H54 (cell line): ENCODE measurements at places on chromosomes 13 and 19.
A peak's percentile ranks its signal among the peaks of the same experiment; 100 is the strongest.

DNA sequence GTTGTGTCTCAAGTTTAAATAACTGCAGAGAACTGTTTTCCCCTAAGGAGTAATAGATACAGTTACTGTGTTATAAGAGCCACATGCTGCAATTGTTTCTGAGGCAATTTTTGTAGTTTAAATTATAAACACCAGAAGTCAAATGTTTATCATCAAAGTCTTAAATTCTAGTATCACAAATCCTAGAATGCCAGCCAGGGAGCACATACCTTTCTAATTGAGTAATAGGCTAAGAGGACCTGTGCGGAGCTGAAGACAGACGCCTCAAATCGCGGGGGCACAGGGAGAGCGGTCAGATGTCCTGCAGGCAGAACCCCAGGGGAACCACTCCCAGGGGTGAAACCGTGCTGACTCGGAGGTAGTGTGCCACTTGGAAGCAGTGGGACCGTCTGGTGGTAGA, 65.2 kb upstream of the TNFRSF19 start:
- DNase-seq: no peak

GRCh38 chr13:79258489-79258888, 147.6 kb downstream of the RBM26 start:
- no peak for DNase-seq

- DNase-seq: no peak
Observed at GRCh38 chr19:39110263-39110967, 15.2 kb upstream of the PAK4 start.

GRCh38 chr19:40305403-40305802, 20.3 kb upstream of the AKT2 start:
- DNase-seq: peak; percentile 84

DNA sequence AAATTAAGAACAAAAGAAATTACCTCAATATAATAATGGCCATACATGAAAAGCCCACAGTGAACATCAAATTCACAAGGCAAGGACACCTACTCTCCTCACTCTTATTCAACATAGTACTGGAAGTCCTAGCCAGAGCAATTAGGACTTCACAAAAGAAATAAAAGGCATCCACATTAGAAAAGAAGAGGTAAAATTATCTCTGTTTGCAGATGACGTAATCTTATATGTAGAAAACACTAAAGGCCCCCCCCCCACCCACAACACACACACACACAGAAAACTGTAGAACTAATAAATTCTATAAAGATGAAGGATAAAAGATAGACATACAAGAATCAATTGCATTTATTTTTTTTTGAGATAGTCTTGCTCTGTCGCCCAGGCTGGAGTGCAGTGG, 25.5 kb upstream of the LATS2 start:
- DNase-seq: no peak

GRCh38 chr19:1219786-1220476, 14.4 kb downstream of the STK11 start:
- no peak for DNase-seq
